Sigmoid colon (tissue), 7 donors: ENCODE measurements at places on chromosomes 7 and 10. TPM values are rescaled to one million over a fixed set of nuclear protein-coding genes. Genes with fewer than 3 reads are reported as not detected.
A peak's percentile ranks its signal among the peaks of the same experiment; 100 is the strongest.

GRCh38 chr10:71964098-71964742 lies at the start of gene CHST3:
Gene CHST3 (plus strand): TSS chr10:71964395. CDS start chr10:72005843, 41,448 bp downstream.
- peak; percentile 91 for DNase-seq

DNA sequence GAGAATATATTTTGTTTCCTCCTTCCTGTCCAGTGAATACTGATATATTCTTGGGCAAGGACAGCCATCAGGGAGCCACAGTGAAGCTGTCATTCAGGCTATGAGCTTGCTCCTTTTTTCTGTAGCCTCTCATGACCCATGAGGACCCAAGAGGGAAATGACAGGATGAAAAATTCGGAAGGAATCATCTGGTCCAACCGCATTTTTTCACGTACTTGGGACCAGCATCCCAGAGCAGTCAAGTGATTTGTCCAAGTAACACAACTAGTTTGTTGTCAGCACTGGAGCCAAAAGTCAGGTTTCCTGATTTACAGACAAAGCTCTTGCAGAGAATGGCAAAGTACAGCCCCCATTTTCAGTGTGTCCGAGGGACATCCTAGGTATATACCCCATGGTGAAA lies 47.2 kb upstream of the AGBL3 start:
- no peak for DNase-seq

- DNase-seq, result no peak
Observed at GRCh38 chr7:147047696-147048095, 931.1 kb downstream of the CNTNAP2 start.

The MUC3A gene
- 3.0 TPM for total RNA-seq

DNA sequence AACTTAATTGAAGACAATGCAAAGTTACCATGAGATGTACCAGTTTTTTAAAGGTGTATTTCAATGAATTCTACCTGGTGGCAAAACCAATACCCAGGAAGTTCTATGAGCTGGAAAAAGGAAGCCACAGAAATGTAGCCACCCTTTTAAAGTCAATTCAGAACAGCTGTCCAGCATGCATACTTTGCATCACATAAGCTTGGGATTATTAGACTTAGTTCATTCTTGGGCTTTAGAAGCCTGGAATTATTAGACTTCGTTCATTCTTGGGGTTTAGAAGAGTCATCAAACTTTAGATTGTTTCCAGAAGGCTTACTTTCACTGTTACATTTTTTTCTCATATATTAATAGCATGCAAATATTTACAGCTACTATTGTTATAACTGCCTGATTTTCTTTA lies 20.9 kb downstream of the SLC25A13 start:
- DNase-seq, result no peak

GRCh38 chr7:91263384-91264045 lies 718 bp upstream of the FZD1 start:
- peak; percentile 68 for DNase-seq

- DNase-seq, result no peak
Observed at GRCh38 chr7:73577627-73578341, 595 bp downstream of the TBL2 start.

The C7orf57 gene
- not detected for total RNA-seq

The PAX4 gene
- not detected for total RNA-seq

DNA sequence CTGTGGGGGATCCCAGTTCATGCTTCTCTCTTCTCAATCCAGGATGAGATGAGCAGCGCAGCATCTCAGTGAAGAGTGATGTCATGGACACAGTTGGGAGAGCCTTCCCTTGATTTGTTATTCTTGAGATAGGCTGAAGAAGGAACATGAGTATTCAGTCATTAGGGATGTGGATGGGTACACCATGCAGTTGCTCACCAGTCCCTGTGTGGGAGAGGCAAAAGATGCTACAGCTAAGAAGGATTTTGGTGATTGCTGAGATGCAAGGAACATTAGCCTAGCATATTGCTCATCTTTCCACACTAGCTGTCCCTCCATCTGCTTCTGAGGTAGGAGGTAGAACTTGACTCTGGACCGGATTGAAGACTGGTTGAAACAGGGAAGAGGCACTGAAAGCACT lies 179.6 kb downstream of the GALNT17 start:
- no peak for DNase-seq

The CYP3A5 gene
- total RNA-seq, result 0.54 TPM

DNA sequence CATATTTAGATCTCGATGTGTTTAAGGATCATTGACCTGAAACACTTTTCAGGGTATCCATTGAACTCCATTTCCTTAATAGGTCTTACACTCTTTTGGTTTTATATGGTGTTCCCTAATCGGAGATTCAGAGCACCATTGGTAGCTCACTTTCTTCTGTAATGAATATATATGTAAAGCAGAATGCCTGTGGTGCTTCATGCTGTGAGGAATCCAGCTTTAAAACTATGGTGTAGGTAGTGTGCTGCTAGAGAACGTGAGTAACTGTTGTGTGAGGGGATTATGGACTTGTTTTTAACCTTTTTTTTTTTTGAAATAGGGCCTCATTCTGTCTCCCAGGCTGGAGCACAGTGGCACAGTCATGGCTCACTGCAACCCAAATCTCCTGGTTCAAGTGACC lies 376.9 kb upstream of the LRGUK start:
- DNase-seq, result no peak

- DNase-seq, result peak; percentile 77
Observed at GRCh38 chr10:31927884-31928548, 615 bp downstream of the ARHGAP12 start.

DNA sequence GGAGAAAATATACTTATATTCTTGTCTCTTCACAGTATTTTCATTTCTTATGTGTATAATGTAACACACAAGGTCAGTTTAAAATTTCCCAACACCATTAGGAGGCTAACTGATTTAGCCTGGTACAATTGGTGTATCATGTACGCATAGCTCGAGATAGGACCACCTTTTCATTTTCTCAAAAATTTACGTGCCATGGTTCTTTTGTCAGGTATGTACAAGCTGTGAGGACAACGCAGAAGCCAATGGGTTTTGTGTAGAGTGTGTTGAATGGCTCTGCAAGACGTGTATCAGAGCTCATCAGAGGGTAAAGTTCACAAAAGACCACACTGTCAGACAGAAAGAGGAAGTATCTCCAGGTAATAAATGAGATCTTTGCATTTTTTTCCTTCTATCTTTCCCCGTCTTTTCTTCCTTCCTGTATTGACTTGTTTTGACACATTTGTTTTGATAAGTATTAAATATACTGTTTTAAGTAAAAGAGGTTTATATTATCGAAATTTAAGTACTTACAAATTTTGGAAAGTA lies 55.0 kb downstream of the TRIM24 start:
- no peak for DNase-seq

GRCh38 chr7:75804004-75804403 lies 9.6 kb downstream of the CCL24 start:
- no peak for DNase-seq

DNA sequence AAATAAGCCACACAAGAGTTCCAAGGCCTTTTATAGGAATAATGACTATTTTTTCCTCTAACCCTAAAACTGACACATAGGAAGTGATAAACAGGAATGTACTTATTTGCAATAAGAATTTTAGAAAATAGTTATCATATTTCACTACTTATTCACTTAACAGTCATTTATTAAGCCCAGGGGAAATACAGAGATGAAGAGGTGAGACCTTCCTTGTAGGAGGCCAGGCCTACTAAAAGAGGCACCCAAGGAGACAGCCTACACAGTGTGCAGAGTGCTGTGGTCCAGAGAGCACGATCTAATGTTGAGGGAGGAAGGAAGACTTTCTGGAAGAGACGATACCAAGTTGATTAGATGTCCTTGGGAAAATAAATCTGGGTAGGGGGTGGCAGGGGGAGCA lies 45.0 kb upstream of the PPP1R3C start:
- DNase-seq, result no peak

The MYL10 gene
- total RNA-seq, result not detected

GRCh38 chr7:2517678-2518507 lies 1.7 kb upstream of the LFNG start:
- no peak for DNase-seq

The GJD4 gene
- not detected for total RNA-seq

The ANTXRL gene
- not detected for total RNA-seq

DNA sequence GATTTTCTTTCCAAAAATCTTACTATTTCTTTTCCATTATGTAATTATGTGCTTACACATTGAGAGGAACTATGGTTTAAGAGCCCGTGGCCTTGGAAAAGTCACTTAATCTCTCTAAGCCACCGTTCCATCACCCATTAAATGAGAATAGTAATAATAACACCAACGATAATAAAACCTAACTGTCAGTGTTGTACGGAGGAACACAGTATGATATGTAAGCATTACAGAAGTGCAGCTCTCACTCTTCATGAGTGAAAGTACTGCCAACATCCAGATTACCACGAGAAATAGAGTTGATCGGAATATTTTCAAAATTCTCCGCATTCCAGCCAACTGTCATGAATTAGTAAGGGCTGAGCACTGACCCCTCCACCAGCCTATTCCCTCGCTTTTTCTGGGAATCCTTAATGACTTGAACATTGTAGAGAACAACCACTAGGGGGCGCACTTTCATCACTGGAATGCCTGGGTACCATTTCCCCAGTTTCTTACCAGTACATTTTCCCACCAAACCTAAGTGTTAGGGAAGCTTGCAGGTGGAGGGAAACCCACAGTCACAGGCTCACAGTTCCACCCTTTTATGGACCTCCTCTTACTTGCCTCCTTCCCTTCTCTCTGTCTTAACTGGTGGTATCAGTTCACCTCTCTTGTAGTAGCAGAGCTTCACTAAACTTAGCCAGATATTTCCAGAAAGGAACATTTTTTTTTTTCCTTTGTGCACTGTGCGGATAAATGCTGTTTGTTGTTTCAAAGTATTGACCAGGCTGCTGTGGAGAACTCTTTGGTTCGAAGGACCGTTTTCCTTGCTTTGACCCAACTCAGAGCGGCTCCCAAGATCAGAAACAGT lies 27.8 kb downstream of the NKX2-3 start:
- peak; percentile 69 for DNase-seq

GRCh38 chr10:35927341-35927740 lies 285.2 kb upstream of the FZD8 start:
- no peak for DNase-seq

- DNase-seq, result no peak
Observed at GRCh38 chr7:5238500-5238899, 44.2 kb upstream of the SLC29A4 start.

DNA sequence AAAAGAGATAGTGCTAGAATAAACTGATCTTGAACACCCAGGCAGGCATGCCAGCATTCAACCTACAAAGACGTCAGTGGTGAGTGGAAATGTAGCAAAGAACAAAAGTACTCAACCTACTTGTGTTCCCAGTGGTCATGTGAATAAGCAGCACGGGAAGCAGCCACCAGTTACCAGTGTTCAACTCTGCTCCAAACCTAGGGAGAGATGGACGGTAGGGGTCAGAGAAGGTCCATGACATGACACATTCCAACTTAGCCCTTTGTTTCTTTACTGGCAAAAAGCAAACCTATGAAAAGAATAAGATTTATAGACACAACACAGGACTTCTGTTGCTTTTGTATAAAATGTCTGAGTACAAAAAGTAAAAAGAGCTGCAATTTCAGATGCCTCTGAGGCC lies 511.4 kb downstream of the XPNPEP1 start:
- DNase-seq, result peak; percentile 67

DNA sequence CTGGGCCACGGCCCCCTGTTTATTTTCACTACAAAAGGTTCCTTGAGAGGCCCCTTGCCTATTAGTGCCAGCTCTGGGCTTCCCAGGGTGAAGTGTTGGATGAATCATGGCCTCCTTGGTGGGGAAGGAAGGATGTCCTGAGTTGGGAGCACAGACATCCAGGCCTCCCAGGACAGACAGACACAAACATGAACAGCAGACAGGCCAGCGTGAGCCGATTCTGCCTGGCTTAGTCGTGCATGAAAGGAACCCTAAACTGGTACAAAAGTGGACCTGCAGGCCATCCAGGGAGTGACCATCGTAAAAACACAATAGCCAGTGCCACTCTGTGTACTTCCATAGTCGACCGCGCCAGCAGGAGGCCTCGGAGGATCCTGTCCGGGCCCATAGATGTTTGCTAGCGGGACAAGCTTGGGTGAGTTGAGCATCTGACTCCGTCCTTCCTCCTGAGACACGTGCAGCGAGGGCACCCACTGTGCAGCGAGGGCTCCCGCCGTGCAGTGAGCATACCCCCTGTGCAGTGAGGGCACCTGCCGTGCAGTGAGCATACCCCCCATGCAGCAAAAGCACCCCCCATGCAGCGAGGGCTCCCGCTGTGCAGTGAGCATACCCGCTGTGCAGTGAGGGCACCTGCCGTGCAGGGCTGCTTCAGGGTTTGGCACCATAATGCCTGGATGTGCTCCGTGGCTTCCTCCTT lies 51.3 kb upstream of the PRKAR1B start:
- no peak for DNase-seq

GRCh38 chr7:17159500-17160037 lies 138.9 kb upstream of the AHR start:
- no peak for DNase-seq

The SUN3 gene
- not detected for total RNA-seq

The KAZALD1 gene
- total RNA-seq, result 3.3 TPM

DNA sequence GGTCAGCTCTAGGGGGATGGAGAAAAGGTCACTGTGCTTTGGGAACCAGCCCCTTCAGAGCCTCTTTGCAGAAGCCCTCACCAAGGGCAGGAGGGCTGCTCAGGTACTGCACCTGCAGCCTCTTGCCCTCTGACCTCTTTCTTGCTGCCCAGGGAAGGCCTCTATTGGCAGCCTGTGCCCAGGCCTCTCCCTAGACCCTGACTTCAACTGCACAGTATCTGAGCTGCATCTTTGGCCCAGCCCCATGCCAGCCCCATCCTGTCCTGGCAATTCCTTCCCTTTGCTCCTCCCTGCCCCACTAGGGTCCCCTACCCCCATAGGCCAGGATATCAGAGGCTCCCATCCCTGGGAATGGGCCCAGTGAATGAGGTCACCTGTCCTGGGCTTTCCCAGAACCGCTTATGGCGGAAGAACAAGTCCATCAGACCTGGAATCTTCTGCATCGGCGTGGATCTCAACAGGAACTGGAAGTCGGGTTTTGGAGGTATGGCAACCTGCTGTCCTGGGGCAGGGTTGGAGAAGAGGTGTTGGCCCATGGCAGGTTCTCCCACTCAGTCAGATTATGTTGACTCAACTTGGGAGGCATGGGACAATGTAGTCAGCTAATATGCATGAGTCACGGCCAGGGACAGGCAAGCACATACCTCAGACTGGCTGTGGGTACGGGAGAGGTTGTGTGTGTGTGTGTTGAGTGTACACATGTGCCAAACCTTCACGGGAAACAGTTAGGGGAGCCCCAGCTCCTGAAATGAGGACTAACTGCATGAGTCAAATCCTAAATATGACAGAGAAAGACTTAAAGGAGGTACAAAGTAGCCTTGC lies 17.1 kb upstream of the CPA1 start:
- DNase-seq, result peak; percentile 39

The PPP1R9A gene
- 47.4 TPM for total RNA-seq

The TSPAN15 gene
- 62.0 TPM for total RNA-seq

The CEP55 gene
- not detected for total RNA-seq

GRCh38 chr10:99758211-99758891 lies 24.1 kb upstream of the ABCC2 start:
- no peak for DNase-seq

The NKX1-2 gene
- total RNA-seq, result not detected

The LRCH4 gene
- 40.5 TPM for total RNA-seq

DNA sequence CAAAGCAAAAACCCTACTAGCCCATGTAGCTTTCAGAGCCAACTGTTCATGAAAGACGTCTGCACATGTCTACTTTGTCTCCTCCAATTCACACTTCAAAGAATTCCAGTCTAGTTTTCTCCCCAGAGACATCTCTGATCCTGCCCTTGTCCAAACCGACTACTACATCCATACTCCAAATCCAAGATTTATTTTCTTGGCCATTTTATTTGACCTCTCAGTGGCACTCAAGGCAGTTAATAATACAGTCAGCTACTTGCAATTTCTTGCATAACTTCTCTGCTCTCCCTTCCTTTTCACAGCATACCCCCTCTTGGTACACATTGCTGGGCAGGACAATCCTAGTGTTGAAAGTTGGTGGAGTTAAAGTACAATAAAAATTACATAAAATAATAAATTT lies 170.9 kb upstream of the INHBA start:
- no peak for DNase-seq

The TRIM73 gene
- total RNA-seq, result 0.36 TPM
